Stimulated activated CD8-positive, alpha-beta memory T cell treated with anti-CD3 and anti-CD28 coated beads, Interleukin-4, amount 100 ng/mL, for 4 hours (primary cell): ENCODE measurements at places on chromosomes 2 and 18.

DNA sequence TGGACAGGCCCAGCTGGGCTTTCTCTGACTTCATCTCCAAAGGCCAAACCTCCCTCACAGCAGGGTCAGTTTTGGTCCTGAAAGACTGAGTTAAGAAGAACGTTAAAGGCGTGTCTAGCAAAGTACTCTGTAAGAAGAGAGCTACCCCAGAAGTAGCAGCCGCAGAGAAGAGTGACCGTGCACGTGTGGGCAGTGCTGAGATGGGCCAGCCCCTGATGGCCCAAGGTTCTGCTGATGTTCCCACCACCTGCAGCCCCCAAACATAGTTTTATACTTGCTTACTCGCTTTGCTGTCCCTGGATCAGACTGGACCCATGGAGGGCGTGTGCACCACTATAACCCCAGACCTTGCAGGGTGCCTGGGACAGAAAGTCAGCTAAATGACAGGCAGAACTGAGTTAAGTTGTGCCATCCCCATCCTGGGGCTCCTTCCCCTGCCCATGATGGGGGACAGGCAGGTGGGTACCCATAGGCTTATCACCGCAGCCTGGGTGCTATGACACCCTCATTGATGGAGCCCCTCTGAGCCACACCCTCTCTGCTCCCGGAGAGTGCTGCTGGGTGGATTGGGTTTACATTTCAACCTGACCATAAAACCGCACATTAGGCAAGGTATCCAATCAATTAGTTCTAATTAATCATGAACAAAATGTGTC, 367.3 kb upstream of the HS6ST1 start:
- no peak for DNase-seq

- DNase-seq, result no peak
Observed at GRCh38 chr2:121333231-121333630, 48.2 kb upstream of the TFCP2L1 start.

DNA sequence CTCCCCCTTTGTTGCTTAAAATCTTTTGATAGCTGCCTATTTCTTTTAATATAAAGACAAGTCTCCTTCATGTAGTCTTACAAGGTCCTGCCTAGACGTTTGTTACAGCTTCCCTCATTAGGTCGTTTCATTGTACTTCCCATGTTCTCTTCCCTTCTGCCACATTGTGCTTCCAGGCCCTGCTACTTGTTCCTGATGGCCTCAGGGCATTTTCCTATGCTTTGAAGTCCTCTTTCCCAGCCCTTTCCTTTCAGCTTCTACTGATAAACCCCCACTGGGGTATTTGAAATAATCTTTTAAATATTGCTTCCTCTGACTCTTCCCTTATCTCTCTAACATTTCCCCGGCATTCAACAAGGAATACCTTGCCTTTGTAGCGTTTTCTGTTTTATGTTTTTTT, 67.4 kb downstream of the UBE2E3 start:
- DNase-seq, result no peak

- no peak for DNase-seq
Observed at GRCh38 chr2:203510941-203511305, 24.2 kb downstream of the RAPH1 start.

DNA sequence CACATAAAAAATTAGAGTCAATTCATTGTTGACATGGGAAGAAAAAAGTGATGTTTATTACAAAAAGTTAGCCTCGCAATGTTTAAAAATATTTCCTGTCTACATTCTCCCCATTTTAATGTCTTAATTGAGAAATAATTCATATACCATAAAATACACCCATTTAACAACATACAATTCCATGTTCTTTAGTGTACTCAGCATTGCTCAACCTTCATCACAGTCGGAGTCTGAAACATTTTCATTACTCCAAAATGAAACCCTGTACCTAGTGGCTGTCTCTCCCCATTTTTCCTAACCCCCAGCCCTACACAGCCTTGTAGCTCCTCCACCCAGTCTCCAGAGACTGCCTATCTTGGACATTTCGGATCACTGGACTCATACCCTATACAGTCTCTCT, 103.9 kb upstream of the CBLN2 start:
- no peak for DNase-seq

GRCh38 chr18:80074697-80075096, 34.4 kb upstream of the ADNP2 start:
- no peak for DNase-seq

GRCh38 chr18:59498506-59499086, 139.5 kb upstream of the LMAN1 start:
- DNase-seq, result no peak

GRCh38 chr2:48240912-48241311, 289.0 kb upstream of the STON1 start:
- no peak for DNase-seq
